ENCODE measurements at places on chromosomes 2 and 18. TPM values are rescaled to one million over a fixed set of nuclear protein-coding genes. Genes with fewer than 3 reads are reported as not detected.

GRCh38 chr2:190270298-190270697, 49.3 kb downstream of the HIBCH start:
- DNase-seq = no peak

DNA sequence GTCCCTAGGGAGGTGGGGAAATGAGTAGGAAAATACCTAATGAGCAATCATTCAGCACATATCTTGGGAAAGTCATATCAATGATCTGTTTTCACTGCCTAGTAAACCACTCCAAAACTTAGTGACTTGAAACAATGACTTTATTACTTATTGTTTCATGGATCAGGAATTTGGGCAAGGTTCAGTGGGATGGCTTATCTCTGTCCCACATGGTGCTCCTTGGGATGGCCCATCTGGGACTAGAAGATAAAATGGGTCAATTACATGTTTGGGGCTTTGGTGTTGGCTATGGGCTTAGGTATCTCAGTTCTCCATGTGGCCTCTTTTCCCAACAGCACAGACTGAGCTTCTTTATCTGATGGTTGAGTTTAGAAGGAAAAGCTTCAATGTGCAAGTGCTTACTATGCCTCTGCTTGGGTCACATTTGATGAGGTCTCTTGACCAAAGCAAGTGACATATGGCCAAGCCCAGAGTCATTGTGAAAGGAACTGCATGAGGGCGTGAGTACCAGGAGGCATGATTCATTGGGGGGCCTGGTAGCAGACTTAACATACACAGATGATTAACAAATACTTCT, 218.1 kb upstream of the TNP1 start:
- no peak for DNase-seq

DNA sequence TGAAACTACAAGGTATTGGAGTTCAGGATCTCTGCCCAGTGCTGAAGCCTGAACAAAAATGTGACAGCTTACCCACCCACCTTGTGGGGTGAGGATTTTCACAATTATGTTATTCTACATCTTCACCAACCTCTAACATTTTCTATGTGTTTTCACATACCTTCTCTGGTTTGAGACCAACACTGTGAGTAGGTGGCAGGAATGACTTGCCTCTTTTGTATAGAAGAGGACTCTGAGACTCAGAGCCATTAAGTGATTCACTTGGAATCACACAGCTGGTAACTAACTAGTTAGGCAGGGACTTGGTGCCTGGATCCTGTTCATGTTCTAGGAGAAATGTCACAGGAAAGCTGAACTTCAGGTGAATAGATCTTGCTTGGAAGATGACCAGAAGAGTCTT, 14.8 kb upstream of the SRBD1 start:
- no peak for DNase-seq

- DNase-seq = no peak
Observed at GRCh38 chr2:12763486-12763885, 46.8 kb downstream of the TRIB2 start.

GRCh38 chr2:74045454-74045853, 60.7 kb downstream of the TET3 start:
- no peak for DNase-seq

DNA sequence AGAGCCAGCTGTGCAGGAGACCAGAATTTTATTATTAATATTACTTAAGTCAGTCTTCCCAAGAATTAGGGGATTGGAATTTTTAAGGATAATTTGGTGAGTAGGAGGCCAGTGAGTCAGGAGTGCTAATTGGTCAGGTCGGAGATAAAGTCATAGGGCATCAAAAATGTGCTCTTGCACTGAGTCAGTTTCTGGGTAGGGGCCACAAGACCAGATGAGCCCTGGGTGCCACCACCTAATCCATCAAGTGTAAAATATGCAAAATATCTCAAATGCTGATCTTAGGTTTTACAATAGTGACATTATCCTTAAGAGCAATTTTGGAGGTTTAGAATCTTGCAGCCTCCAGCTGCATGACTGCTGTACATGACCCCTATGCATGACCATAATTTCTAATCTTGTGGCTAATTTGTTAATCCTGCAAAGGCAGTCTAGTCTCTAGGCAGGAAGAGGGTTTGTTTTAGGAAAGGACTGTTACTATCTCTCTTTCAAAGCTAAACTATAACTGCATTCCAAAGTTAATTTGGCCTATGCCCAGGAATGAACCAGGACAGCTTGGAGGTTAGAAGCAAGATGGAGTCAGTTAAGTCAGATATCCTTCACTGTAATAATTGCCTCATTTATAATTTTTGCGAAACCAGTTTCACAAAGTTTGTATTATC, 215.9 kb downstream of the RNF152 start:
- no peak for DNase-seq

GRCh38 chr2:127183771-127184170, 36.3 kb downstream of the CYP27C1 start:
- DNase-seq = no peak

- no peak for DNase-seq
Observed at GRCh38 chr2:40543381-40543780, 91.5 kb upstream of the SLC8A1 start.

- no peak for DNase-seq
Observed at GRCh38 chr2:55896633-55897032, 26.9 kb downstream of the EFEMP1 start.

DNA sequence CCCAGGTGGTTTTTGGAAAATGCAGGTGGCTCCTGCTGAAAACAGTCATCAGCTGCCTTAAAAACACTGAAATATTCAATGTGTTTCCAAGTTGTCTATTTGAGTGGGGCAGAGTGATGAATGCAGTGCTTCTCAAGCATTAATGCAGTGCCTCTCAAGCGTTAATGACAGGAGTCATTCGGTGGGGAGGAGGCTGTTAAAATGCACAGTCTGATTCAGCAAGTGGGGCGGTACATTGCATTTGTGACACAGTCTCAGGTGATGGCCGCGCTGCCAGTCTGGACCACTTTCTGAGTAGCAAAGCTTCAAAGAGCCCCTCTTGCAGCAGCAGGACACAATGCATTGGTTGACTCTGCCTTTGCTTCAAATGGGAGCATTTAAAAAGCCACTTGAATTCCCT, 231.4 kb upstream of the RGPD4 start:
- no peak for DNase-seq

- DNase-seq = no peak
Observed at GRCh38 chr18:26614374-26614773, 66.0 kb upstream of the KCTD1 start.

DNA sequence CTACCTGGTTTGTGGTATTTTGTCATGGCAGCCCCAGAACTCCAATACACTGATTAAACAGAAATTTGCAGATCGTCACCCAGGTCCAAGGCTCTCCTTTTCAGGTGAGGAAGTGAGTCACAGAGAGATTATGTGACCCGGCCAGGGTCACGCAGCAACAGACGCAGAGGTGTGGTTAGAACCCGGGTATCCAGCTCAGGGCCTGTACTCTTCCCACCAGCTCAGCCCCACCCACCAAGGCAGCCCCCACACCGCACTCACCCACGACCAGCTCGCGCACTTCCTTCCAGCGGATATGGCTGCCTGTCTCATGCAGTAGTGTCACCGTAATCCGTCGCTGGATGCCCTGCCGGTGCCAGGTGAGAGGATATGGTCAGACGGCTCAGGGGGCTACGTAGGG, 48.1 kb downstream of the AQP12A start:
- DNase-seq = no peak

- no peak for DNase-seq
Observed at GRCh38 chr2:192215096-192215877, 20.6 kb upstream of the TMEFF2 start.

DNA sequence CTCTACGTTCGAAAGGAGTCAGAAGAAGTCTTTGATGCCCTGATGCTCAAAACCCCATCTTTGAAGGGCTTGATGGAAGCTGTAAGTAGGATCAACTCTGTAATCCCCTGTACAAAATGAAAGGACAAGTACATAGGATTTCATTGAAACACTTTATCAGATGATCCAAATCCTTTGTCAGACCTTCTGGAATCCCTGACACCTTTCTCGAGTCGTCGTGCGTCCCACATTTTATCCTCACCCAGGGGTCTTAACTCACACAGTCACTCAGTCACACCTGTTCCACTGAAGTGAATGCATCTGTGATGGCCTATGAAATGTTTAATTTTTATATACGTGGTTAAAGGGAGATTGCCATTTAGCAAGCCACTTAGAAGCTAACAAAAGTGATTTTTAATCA, 44.8 kb downstream of the GRHL1 start:
- no peak for DNase-seq

DNA sequence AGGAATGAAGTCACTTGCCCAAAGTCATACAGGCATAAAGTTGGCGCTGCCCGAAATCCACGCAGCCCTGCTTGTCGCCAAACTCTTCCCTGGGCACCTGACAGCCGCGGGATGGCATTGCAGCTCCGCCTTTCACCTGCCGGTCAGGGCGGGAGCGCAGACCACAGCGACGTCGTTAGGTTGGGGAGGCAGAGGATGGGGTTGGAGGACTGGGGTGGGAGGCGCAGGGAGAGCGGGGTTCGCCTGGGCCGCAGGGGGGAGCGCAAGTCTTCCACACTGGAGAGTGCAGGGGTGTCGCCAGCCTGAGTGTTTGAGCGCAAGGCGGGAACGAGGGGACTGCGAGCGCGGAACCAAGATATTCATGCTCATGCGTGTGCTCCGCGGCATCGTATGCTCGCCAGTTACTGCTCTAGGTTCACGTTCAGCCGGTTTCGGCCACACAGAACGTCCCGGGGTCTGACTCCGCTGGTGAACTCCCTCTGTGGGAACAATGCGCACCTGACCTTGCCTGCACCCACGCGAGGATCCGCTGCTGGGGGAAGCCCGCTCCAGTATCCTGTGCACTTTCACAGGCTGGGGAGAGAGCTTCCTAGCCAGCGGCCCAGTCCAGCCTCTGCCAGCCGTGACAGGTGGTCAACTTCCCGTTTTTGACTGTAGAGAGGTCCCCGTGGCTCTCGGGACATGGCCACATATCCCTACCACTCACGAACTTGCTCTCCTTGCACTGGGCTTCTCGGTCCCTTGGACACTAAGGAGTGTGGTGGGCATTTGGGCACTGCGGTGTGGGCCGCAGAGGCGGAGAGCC, 767 bp upstream of the NPPC start:
- DNase-seq = no peak

GRCh38 chr2:162125138-162125537, 26.9 kb downstream of the GCG start:
- DNase-seq = no peak

GRCh38 chr2:7973801-7974480, 707.9 kb upstream of the ID2 start:
- no peak for DNase-seq

- DNase-seq = no peak
Observed at GRCh38 chr2:238936162-238937052, 88.5 kb downstream of the TWIST2 start.

The HTR2B gene
- total RNA-seq = not detected

The SNRNP200 gene
- total RNA-seq = 196 TPM

The SERPINB2 gene
- total RNA-seq = not detected

The CD226 gene
- total RNA-seq = 134 TPM

The MTCL1 gene
- 0.20 TPM for total RNA-seq

The CYTIP gene
- total RNA-seq = 302 TPM

The ZNF532 gene
- total RNA-seq = 0.71 TPM

The PLB1 gene
- total RNA-seq = 0.75 TPM

The AQP12A gene
- total RNA-seq = not detected

The TUBB8B gene
- total RNA-seq = not detected

The ALKAL2 gene
- total RNA-seq = 0.18 TPM

The SCG2 gene
- total RNA-seq = not detected

The ABCG8 gene
- not detected for total RNA-seq

The ACMSD gene
- not detected for total RNA-seq
